Smooth muscle cell of the pulmonary artery (primary cell): ENCODE measurements at places on chromosomes 3 and 15. TPM values are rescaled to one million over a fixed set of nuclear protein-coding genes. Genes with fewer than 3 reads are reported as not detected.

The ARNT2 gene
- 4.1 and 10.4 TPM in 2 replicates for total RNA-seq

The FAM240A gene
- not detected in 2 replicates for total RNA-seq

The ATP2B2 gene
- total RNA-seq: not detected in 2 replicates

The KAT2B gene
- total RNA-seq: 12.1 and 12.8 TPM in 2 replicates

The CHL1 gene
- 0.07 TPM in 1 of 2 replicates, not detected in the other for total RNA-seq

The FBXW12 gene
- total RNA-seq: not detected in 2 replicates
